ENCODE measurements at places on chromosomes 7 and 10.

- no peak for DNase-seq
Measured at GRCh38 chr10:26412932-26413331, 25.2 kb upstream of the APBB1IP start.

DNA sequence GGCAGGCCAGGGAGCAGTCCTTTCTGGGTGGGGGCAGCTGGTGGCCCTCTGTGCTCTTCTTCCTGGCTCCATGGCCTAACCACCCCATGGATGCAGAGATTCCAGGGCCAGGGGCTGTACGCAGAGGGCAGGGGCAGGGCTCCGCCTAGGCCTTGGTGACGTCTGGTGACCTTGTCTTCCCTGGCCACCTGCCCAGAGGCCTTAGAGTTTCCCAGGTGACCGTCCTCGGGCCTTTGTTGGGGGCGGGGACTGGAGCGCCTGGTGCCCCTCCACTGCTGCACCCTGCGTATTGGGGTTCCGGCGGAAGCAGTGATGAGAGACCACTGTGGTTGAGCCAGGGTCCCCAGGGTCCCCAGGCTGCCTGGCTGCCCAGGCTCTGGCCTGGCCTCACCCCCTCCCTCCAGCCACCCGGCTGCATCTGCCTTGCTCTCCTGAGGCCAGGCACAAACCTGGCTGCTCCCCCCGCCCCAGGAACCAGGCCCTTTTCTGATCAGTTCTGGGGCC is 10.3 kb downstream of the PWWP2B start:
- no peak for DNase-seq

DNA sequence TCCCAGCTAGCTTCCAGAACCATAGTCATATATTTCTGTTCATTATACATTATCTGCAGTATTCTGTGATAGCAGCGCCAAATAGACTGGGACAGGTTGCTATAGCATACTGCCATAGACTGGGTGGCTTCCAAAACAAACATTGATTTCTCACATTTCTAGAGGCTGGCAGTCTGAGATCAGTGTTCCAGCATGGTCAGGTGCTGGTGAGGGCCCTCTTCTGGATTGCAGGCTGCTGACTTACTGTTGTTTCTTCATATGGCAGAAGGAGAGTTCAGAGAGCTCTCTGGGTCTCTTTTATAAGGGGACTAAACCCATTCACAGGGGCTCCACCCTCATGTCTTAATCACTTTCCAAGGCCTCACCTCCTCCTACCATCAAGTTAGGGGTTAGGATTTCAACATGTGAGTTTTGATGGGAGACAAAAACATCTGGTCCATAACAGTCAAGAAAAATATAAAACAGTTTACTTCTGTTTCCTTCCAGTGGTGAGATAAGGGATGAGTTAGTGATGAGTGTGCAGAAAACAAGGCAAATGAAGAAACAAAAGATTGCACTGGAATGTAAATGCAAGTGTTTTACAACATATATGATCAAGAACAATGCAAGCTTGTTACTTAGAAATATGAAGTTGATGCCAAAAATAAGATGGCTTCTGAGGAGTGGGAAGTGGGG is 399.0 kb upstream of the C7orf33 start:
- DNase-seq, result no peak

- DNase-seq, result no peak
Measured at GRCh38 chr7:70619659-70620058, 512.3 kb upstream of the GALNT17 start.

DNA sequence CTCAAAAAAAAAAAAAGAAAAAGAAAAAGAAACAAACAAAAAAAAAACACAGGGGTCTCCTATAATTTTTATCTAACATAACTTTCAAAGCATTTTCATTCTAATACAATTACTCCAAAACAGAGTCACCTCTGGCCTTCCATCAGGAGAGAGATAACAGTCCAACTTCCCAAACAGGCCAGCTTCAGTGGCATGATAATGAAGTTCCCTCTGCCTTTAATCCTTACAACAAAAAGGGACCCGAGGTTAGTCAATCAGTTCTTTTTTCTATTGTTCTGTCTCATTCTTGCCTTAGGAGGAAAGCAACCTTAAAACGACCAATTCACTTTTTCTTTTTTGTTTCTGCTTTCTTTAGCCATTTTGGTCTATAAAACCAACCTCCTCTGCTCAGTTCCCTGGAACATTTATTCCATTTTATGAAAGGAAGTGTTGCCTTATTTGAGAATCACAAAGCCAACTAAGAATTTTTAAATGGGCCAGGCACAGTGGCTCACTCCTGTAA is 16.5 kb upstream of the FXYD4 start:
- DNase-seq, result no peak

- no peak for DNase-seq
Measured at GRCh38 chr10:97762056-97762455, 9.7 kb downstream of the SFRP5 start.

DNA sequence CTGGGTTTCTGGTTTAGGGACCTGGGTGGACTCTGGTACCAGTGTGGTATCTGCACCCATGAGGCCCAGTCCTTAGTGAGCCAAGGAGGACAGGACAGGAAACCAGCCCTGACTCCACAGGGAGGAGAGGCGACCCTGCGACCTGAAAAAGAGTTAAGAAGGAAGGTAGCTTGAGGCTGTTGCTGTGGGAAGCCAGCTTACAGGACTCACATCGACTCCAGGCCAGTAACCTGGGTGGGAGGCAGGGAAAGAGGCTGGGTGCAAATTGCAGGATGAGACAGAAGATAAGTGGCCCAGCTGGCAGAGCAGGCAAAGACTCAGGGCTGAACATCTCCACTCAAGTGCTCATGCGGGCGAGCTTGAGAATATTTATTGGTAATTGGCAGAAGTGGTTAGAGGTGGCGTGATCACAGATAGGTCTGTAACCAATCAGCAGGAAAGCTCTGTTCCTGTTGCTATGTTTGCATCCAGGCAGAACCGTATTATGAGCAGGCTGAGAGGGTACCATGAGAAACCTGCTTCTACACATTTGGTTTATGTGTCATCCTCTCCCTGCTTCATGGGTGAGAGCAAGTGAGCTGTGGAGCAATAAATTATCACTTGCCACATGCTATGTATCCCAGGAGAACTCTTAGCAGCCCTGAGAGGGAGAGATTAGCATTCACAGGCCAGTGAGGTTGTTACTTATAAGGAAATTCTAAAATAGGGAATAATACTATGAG is 11.0 kb downstream of the TLL2 start:
- no peak for DNase-seq

GRCh38 chr10:74794531-74794930 is 31.9 kb upstream of the KAT6B start:
- DNase-seq, result no peak

- DNase-seq, result no peak
Measured at GRCh38 chr7:108257954-108258353, 127.8 kb upstream of the LAMB4 start.
